ENCODE measurements at places on chromosomes 5 and 9.

- DNase-seq, result no peak
These were observed 181.5 kb downstream of the SLIT3 start for GRCh38 chr5:169119288-169120048.

DNA sequence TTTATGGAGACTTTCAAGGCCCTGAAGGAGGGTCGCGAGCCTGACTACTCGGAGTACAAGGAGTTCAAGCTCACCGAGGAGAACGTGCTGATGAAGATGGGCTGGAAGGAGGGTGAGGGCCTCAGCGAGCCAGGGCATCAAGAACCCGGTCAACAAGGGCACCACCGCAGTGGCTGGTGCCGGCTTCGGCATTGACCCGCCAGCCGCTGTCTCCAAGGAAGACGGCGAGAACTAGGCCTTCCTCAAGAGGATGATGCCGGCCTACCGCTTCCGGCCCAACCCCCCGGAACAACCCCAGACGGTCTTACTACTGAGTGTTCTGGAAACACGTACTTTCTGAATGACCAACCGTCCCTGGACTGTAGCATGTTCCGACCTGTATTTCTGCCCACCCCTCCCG is 169.2 kb downstream of the HINT1 start:
- no peak for DNase-seq

DNA sequence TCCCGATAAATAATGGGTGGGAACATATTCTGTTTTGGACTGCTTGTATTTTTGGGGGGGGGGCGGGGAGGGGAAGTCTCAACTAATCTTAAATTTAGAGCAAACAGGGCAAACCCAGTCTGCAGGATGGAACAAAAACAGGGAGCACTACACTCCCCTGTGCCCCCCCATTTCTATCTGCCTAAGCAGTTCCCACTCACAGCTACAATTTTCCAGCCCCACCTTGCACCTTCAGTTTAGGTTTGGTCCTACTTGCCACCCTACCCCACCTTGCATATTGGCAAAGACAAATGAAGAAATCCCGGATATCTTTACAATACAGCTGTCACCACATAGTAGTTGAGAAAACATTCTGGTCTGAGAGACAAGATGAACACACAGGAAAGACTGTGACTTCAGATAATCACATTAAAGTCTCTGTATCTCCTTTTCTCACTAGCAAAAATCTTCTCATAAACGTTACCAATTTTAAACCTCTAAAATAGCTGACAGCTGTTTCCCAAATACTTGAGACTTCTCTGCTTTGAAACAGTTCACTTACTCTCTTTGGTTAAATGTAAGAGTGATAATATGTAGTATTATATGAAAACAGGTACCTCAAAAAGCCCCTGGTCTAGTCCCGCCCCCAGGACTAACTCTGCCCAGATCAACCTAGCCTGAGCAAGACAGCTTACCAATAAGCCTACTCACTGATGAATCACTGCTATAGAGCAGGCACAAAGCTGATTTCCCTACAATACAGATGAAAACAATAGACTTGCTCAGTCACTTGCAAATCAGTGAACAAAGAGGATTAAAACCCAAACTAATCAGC is 5.2 kb upstream of the RAPGEF6 start:
- peak; percentile 39 for DNase-seq

- no peak for DNase-seq
These were observed 42.3 kb downstream of the PLPP1 start for GRCh38 chr5:55492449-55492848.

DNA sequence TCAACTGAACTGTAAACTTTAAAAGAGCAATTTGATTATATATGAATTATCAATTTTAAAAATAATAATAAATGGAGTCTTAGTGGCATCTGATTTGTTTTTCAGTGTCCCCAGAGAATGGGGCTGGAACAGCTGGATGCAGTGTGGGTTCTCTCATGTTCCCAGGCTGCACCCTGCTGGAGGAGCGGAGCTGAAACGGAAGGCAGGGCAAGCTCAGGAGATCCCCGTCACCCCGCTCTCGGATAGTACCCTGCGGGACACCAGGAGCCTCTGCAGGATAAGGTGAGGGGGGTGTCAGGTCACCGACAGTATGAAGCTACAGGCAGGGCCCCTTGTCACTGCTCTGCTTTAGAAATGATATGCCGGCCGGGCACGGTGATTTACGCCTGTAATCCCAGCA is 57.3 kb downstream of the S1PR3 start:
- no peak for DNase-seq

DNA sequence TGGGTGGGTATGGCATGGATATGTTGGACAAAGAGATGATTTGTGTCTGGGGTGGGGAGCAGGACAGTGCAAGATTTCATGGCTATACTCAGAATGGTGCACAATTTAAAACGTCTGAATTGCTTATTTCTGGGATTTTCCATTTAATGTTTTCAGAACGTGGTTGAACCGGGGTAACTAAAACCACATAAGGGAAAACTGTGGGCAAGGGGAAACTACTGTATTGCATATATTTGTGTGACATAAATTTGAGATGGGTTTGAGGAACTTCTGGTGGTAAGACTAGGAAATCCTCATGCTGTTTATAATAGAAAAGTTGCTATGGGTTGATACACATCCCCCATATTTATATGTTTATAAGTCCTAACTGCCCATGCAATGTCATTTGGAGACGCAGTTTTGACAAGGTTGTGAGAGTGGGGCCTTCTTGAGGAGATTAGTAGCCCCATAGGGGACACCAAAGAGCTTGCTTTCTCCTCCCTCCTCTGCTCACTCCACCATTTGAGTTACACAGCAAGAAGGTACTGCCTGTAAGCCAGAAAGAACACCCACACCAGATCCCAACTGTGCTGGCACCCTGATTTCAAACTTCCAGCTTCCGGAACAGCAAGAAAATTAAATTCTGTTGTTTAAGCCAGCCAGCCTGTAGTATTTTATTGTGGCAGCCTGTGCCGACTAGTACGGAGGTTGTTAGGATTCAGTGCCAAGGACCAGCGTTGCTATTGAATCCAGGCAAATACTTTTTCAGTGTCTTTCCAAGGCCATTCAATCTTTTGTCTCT is 2118.9 kb downstream of the MAT2B start:
- DNase-seq, result no peak

DNA sequence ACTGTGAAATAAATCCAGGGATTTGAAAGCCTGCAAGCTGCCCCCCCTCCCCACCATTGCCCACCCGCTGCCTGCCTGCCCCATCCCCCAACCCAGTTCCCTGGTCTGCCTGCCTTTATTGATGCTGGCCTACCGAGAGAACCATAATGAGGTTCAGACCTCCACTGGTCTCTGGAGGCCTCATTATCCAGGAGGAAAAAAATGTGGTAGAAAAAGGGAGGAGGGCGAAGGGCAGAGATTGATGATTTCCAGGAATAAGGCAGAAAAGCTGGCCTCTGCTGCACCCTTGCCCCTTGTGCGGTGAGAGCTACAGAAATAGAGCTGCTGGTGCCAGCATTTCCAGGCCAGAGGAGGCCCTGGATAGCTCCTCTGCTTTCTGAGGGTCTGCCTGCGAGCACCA is 216.1 kb downstream of the PAPPA start:
- no peak for DNase-seq

GRCh38 chr5:176995122-176995490 is 11.5 kb downstream of the UIMC1 start:
- DNase-seq, result no peak

DNA sequence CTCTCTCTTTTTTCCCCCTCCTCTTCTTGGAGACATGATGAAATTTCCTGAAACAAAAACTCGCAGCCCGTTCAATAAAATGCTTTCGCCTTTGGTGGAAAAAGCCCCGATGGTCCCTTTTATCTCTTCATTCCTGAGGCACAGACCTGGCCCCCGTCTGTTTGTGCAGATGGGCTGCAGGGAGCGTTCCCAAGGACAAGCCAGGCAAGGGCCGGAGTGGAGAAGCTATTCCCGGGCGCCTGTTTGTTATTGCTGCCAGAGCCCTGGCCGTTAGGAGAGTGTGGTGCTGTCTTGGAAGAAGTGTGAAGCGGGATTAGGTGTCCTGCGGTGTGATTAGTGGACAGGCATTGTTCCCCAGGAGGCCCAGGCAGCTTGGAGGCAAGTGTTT is 71.9 kb downstream of the SMIM23 start:
- no peak for DNase-seq

DNA sequence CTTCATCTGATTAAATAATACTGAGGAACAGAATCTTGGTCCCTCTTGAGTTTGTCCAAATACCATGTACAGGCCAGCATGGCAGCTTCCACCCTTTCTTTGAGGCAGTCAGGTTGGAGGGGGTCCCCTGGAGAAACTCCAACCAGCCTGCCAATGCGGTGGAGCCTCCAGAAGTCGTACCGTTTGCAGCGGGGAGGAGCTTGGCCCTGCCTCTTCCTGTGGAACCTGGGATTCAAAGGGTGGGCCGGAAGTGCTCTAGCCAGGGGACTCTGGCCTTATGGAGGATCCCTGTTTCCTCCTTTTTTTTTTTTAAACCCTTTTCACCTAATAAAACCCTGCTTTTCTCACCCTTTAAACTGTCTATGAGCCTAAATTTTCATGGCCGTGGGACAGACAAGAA is 216.3 kb upstream of the ZNF608 start:
- no peak for DNase-seq

GRCh38 chr5:83011985-83012384 is 65.2 kb downstream of the TMEM167A start:
- DNase-seq, result no peak

GRCh38 chr5:125411071-125411743 is 664.8 kb upstream of the ZNF608 start:
- no peak for DNase-seq

GRCh38 chr9:78049484-78049883 is 17.9 kb upstream of the GNAQ start:
- DNase-seq, result no peak

DNA sequence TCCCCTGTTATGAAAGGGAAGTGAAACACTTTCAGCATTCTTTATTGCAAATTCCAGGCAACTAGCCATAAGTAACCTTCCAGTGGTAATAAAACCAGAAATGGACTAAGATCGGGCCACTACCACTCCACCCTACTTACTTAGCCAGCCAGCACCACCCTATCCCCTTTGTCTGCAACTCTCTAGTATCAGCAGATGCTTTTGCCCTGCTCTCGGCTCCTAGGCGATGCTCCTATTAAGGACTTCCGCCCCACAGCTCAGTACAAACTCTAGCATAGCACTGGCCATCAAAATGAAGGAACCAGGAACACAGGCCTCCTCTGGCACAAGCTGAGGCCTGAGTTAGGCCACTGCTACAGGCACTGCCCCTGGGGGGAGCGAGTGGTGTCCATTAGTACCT is 81.2 kb downstream of the GLDC start:
- no peak for DNase-seq

GRCh38 chr5:111022301-111022700 is 49.2 kb upstream of the TSLP start:
- no peak for DNase-seq

GRCh38 chr5:21709770-21710169 is 1143.4 kb downstream of the CDH12 start:
- no peak for DNase-seq
